GM12878 (cell line): ENCODE measurements at places on chromosomes 13 and 19. TPM values are rescaled to one million over a fixed set of nuclear protein-coding genes. Genes with fewer than 3 reads are reported as not detected.
A peak's percentile ranks its signal among the peaks of the same experiment; 100 is the strongest.

GRCh38 chr19:18846862-18847548 lies 15.2 kb downstream of the UPF1 start:
- no peaks in the 10 kb centered on the region for H3K27me3 ChIP-seq
- no peak for DNase-seq
- H3K36me3 ChIP-seq, result peaks cover 40% of the 10 kb centered on the region
- peaks cover 56% of the 10 kb centered on the region for H3K4me1 ChIP-seq
- H3K4me3 ChIP-seq, result no peak overlapping the region

GRCh38 chr19:38173291-38174041 lies 50.6 kb downstream of the DPF1 start:
- no peak for DNase-seq
- no peak overlapping the region for H3K4me3 ChIP-seq
- peaks cover 3% of the 10 kb centered on the region; the same call in 1 of the 2 replicates for H3K36me3 ChIP-seq
- no peaks in the 10 kb centered on the region for H3K4me1 ChIP-seq

Gene CGB1
- not detected in 2 replicates for total RNA-seq

- no peak overlapping the region for H3K27ac ChIP-seq
- H3K27me3 ChIP-seq, result no peaks in the 10 kb centered on the region
- DNase-seq, result no peak
- no peak overlapping the region for H3K4me3 ChIP-seq
These were observed 7.0 kb downstream of the HIF3A start for GRCh38 chr19:46303691-46304397.

- DNase-seq, result no peak
- no peaks in the 10 kb centered on the region for H3K27me3 ChIP-seq
- H3K4me3 ChIP-seq, result no peak overlapping the region
- peaks cover 5% of the 10 kb centered on the region for H3K4me1 ChIP-seq
These were observed 8.1 kb upstream of the CARM1 start for GRCh38 chr19:10863107-10863717.

DNA sequence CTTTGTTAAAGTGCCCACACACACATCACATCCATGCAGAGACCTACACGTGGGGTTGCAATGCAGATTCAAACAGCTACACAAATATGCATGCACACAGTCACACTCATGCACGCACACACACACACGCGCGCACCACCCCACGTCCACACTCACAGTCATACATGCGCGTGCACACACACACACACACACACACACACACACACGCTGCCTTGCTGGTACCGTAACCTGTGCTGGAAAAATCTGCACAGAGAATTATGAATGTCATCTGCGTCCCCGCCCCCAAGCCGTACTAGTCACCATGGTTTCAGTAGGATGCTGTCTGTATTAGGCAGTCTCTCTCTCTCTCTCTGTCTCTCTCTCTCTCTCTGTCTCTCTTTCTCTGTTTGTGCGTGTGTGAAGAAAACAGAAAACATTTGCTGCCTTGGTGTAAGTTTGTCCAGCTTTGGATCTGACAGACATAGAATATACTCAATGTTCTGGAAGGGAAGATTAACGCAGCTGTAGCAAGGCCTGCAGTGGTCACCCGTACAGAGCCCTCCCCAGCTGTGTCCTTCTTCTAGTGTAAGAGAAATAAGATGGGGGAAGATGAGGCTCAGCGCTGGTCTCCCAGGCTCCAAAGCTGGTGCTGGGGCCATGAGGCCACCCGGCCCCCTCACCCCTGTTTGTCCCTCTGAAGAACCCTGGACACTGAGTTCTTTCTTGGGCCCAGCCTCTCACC lies 26.4 kb upstream of the DPP9 start:
- no peaks in the 10 kb centered on the region for H3K4me1 ChIP-seq
- H3K4me3 ChIP-seq, result no peak overlapping the region
- no peak for DNase-seq
- no peaks in the 10 kb centered on the region for H3K36me3 ChIP-seq

Gene KIR3DL2
- total RNA-seq, result not detected in 2 replicates

DNA sequence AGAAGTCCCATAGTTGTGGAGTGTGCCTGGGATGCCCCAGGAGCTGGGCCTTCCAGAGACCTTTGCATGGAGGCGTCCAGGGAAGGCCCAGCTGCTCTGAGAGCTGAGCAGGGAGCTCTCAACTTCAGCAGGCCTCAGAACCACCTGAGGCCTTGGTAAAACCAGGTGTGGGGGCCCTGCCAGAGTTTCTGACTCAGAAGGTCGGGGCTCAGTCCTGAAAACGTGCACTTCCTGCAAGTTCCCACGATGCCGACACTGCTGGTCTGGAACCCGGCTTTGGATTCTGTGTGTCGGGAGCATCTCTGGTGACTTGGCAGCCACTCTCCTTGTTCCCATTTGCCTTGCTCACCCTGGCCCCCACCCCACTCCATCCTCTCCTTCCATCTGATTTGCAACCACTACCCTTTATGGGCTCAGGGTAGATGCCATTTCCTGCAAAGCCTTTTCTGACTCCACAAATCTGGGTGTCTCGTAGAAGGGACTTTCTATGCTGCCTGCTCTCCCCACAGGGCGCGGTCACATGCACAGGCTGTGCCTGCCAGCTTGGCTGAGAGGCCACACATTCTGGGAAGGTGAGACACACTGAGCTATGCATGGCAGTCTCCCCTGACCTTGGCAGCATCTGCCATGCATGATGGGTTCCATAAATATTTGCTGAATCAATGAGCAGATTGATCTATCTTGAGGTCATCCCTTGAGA lies 244.7 kb downstream of the COL4A1 start:
- H3K4me3 ChIP-seq, result no peak overlapping the region
- no peak overlapping the region for H3K27ac ChIP-seq
- no peaks in the 10 kb centered on the region for H3K4me1 ChIP-seq
- DNase-seq, result no peak
- no peaks in the 10 kb centered on the region for H3K27me3 ChIP-seq

Gene MTRF1
- total RNA-seq, result 12.1 and 14.1 TPM in 2 replicates

- H3K36me3 ChIP-seq, result no peaks in the 10 kb centered on the region
- H3K27me3 ChIP-seq, result no peaks in the 10 kb centered on the region
- peak overlapping the region; percentile 73 for H3K27ac ChIP-seq
- H3K4me3 ChIP-seq, result peak overlapping the region; percentile 54; the same call in 1 of the 2 replicates
- H3K4me1 ChIP-seq, result peaks cover 15% of the 10 kb centered on the region
- peak; percentile 34 for DNase-seq
These were observed 5.4 kb upstream of the PLAUR start for GRCh38 chr19:43675269-43675879.

DNA sequence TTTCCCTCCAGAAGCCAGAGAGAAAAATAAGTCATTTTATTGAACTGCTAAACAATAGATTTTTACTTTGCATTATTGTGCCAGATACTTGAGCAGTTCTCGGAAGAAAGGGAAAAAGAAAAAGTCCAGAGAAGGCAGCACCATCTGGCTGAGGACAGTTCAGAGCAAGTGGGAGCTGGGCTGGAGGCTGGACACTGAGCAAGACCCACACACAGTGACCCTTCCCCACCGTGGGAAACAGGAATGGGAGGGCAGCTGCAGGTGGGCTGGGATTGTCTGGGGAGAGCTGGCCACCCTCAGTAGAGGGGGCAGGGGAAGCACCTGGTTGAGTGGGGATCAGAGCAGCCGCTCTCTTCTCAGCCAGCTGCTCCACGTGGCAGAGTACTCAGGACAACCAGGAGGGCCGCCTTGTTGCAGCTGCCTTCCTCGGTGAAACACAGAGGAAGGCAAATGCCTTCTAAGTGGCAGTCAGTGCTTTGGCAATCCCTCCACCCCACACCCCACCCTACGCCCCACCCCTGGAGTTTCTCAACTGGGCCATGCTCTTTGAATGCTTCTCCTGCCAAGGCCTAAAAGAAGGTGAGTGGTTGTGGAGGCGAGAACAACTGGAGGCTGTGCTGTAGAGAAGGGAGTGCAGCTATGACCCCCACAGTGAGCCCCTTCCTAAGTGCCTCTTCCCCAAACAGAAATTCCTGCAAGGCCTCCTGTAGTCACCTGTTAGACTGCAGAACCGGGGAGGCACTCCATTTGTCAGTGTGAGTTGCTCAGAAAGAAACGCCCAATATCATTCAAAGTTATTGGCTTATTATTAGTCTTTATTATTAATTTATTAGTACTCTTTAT lies 179.3 kb downstream of the ZIC5 start:
- H3K27ac ChIP-seq, result no peak overlapping the region
- no peaks in the 10 kb centered on the region for H3K4me1 ChIP-seq
- H3K4me3 ChIP-seq, result no peak overlapping the region
- no peaks in the 10 kb centered on the region for H3K27me3 ChIP-seq
- no peaks in the 10 kb centered on the region for H3K36me3 ChIP-seq
- DNase-seq, result no peak

DNA sequence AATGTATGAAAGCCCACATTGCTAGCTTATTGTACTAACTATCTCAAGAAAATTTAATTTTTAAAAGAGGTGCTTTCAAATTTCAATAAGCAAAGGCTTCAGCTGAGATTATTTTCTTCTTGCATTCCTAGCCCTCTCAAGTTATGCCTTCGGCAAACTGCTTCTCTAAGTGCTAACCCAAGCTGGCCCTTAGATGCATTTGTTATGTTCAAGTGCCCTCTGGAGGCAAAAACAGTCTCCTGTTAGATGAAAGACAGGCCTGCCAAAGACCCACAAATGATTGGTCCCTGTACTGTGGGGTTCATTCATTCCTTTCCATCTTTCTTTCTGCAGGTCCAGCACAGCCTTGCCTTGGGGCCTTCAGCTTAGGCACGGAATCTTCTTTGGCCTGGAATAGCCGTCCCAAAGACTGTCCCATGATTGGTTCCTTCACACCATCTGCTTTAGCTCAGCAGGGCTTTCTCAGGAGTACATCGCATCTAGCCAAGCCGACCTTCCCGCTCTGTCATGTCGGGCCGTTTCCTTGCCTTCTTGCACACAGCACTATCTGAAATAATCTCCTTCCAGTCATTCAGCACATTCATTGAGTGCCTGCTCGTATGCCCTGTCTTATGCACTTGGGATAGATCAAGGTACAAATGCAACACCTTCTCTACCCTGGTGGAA lies 26.4 kb upstream of the TPTE2 start:
- no peaks in the 10 kb centered on the region for H3K27me3 ChIP-seq
- no peak for DNase-seq
- no peaks in the 10 kb centered on the region for H3K36me3 ChIP-seq
- H3K4me1 ChIP-seq, result peaks cover 13% of the 10 kb centered on the region
- peak overlapping the region; percentile 78 for H3K27ac ChIP-seq
- peak overlapping the region; percentile 78; the same call in 1 of the 2 replicates for H3K4me3 ChIP-seq

DNA sequence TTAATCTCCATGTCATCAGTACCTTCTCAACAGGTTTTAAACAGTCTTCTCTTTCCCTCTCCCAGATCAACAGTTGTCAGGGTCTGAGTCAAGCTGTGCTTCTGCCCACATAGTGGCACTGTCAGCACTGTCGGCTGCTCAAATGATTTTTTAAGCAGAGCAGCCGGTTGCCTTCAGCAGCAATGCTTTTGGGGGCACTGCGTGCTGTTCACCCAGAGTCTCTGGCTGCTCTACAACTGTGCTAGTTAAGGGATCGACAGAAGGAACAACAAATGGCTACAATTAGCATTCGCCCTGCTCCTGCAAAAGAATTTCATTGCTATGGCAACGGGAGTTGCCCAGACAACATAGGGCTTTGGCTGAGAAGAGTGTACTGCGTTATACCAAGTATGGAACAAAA lies 412.9 kb downstream of the DIAPH3 start:
- no peaks in the 10 kb centered on the region for H3K27me3 ChIP-seq
- H3K4me1 ChIP-seq, result peaks cover 4% of the 10 kb centered on the region
- DNase-seq, result no peak
- H3K27ac ChIP-seq, result no peak overlapping the region

- no peaks in the 10 kb centered on the region for H3K36me3 ChIP-seq
- DNase-seq, result no peak
- no peaks in the 10 kb centered on the region for H3K27me3 ChIP-seq
These were observed 10.2 kb upstream of the SIGLEC6 start for GRCh38 chr19:51541458-51542357.

Gene AXL
- total RNA-seq, result 0.16 and 0.26 TPM in 2 replicates

- H3K4me3 ChIP-seq, result no peak overlapping the region
- H3K27ac ChIP-seq, result no peak overlapping the region
- H3K36me3 ChIP-seq, result no peaks in the 10 kb centered on the region
- DNase-seq, result no peak
These were observed 1937.6 kb downstream of the PCDH9 start for GRCh38 chr13:65292488-65292901.

Gene DACT3
- total RNA-seq, result 0.64 and 0.74 TPM in 2 replicates

- no peaks in the 10 kb centered on the region for H3K4me1 ChIP-seq
- H3K27ac ChIP-seq, result no peak overlapping the region
- DNase-seq, result no peak
- H3K4me3 ChIP-seq, result no peak overlapping the region
- no peaks in the 10 kb centered on the region for H3K27me3 ChIP-seq
- H3K36me3 ChIP-seq, result no peaks in the 10 kb centered on the region
These were observed 52.7 kb upstream of the RFXAP start for GRCh38 chr13:36766295-36766694.

Gene NLRP7
- 0.08 and 0.13 TPM in 2 replicates for total RNA-seq

- H3K27me3 ChIP-seq, result no peaks in the 10 kb centered on the region
- 0 out of 2 replicates have a peak, but pooled peaks cover 3% of the 10 kb centered on the region for H3K36me3 ChIP-seq
- peaks cover 27% of the 10 kb centered on the region for H3K4me1 ChIP-seq
- no peak for DNase-seq
These were observed 19.5 kb upstream of the NDUFS7 start for GRCh38 chr19:1364070-1364704.

Gene IGFL1
- total RNA-seq, result not detected in 2 replicates

DNA sequence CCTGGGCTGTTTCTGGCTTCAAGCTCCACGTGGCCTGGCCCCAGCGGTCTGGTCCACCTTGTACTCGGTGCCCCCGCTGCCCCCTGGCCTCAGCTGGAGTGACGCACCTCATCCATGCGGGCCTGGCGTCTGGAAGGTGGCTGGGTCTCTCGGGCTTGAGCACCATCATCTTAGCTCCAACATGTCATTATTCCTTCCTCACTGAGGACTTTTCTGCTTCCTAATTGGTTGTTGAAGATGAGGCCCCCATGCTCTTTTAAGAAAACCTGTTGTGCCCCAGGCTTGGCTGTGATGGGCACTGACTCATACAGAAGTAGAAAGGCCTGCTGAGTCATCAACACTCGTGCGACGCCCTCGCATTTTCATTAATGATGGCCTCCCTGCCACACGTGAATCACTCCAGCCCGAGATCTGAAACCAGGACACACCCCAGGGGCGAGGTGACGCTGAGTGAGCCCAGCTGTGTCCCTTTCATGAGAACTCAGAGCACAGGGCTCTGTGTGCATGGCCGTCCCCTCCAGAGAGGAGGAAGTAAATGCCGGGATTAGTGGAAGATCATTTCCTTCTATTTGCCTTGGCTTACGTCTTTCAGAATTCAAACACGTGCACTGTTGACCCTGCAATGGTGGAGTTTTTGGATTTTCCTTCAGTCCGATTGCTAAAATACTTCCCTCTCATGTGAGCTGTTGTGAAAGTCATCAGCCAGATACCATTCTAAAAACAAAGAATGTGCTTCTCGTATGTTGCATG lies 14.0 kb upstream of the GJA3 start:
- peak; percentile 43 for DNase-seq
- H3K27ac ChIP-seq, result no peak overlapping the region
- no peak overlapping the region for H3K4me3 ChIP-seq
- H3K36me3 ChIP-seq, result no peaks in the 10 kb centered on the region
- no peaks in the 10 kb centered on the region for H3K27me3 ChIP-seq
- peaks cover 8% of the 10 kb centered on the region for H3K4me1 ChIP-seq

GRCh38 chr19:33437821-33438671 lies 64.5 kb downstream of the CEBPG start:
- no peak overlapping the region for H3K27ac ChIP-seq
- no peaks in the 10 kb centered on the region for H3K36me3 ChIP-seq
- H3K4me1 ChIP-seq, result no peaks in the 10 kb centered on the region

GRCh38 chr19:56153507-56153906 lies 12.4 kb downstream of the ZNF444 start:
- H3K27me3 ChIP-seq, result no peaks in the 10 kb centered on the region
- H3K27ac ChIP-seq, result no peak overlapping the region
- H3K4me1 ChIP-seq, result no peaks in the 10 kb centered on the region
- no peak for DNase-seq

Gene ABCA7
- total RNA-seq, result 38.7 and 49.5 TPM in 2 replicates
